ENCODE measurements at places on chromosomes 6 and 20.
A peak's percentile ranks its signal among the peaks of the same experiment; 100 is the strongest.

GRCh38 chr6:162962093-162962492 lies 234.3 kb downstream of the PACRG start:
- DNase-seq = no peak

GRCh38 chr6:164436976-164437375 lies 872.4 kb downstream of the C6orf118 start:
- DNase-seq = no peak

DNA sequence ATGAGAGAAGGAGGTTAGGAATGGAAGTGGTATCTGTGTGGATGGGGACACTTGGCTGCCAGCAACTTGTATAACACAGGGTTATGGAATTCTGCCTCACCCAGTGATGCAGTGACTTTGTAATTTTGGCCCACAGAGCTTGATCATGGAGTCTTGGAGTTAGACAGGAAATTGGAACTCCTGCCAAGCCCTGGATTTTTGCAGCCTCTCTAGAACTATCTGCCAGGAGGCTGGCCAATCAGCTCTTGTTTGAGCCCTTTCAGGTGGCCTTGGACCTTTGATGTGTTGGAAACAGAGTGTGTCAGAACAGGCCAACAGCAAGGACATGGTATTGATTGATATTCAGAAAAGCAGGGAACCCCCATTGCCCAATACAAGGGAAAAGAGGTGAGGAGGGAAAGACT lies 157.7 kb upstream of the GGTLC1 start:
- DNase-seq = no peak

GRCh38 chr20:36628076-36628475 lies 17.9 kb downstream of the SLA2 start:
- no peak for DNase-seq

DNA sequence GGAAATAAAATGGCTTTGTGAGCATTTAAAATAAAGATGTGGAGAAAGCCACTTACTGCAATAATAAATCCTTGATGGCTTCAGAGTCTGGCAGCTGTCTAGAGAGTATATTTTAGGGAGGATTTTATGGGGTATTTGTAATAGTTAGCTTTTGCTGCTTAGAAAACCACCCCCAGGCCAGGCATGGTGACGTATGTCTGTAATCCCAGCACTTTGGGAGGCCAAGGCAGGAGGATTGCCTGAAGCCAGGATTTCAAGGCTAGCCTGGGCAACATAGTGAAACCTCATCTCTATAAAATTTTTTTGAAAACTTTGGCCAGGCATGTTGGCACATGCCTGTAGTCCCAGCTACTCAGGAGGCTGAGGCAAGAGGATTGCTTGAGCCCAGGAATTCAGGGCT lies 63.8 kb downstream of the ISM1 start:
- no peak for DNase-seq

DNA sequence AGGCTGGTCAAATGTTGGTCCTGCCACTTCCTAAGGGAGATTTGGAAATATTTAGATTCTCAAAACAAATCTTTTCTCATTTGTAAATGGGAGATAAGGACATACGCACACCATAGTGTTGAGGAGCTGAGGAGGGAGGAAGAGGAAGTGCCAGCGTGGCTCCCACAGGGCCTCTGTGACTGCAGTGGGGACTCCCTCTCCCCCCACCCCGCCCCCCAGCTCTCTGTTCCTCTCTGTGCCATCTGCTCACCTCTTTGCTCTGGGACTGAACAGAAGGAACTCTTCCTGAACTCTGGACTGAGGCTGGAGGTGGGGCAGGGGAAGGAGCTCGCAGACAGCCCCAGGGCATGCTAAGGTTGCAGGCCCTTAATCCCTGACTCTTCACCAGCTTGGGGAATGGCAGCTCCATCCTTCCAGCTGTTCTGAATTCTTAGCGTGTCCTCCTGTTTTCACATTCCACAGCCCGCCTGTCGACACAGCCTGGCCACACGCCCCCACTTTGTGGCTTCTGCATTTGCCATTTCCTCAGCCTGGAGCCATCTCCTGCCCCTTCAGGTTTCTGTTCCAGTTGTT lies 11.4 kb downstream of the DDX27 start:
- no peak for DNase-seq

- no peak for DNase-seq
Measured at GRCh38 chr6:26163427-26164119, 76.3 kb downstream of the HFE start.

GRCh38 chr6:2738373-2738979 lies 12.2 kb downstream of the MYLK4 start:
- DNase-seq = peak; percentile 43

- DNase-seq = no peak
Measured at GRCh38 chr6:99614430-99615186, 8.0 kb downstream of the PRDM13 start.

GRCh38 chr20:23059846-23060245 lies 10.4 kb upstream of the THBD start:
- DNase-seq = no peak

DNA sequence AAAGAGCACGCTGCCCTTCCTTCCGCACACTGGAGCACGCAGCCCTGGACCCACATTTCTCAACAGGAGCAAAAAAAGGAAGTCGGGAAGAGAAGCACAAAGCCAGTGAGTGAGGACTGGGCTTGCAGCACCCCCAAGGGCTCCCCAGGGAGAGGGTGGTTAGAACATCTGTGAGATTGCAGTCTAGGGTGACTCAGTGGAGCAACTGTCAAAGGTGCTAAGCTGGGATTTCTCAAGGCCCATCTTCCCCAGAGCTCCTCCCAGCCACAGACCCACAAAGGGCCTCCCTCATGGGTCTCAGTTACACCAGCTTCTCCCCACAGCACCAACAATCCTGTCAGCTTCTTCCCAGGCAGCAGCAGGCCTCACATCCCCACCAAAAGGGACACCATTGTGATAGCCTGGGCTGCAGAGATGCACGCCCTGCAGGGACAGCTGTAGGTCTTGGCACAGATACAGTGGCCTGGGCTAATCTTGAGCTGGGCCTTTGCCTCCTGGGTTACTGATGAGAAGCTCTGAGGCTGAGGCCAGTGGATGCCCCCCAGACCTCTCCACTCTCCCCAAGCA lies 39.6 kb upstream of the CD93 start:
- no peak for DNase-seq

- no peak for DNase-seq
Measured at GRCh38 chr20:41428285-41428684, 61.7 kb upstream of the EMILIN3 start.

GRCh38 chr20:51461306-51461705 lies 81.2 kb downstream of the NFATC2 start:
- no peak for DNase-seq

DNA sequence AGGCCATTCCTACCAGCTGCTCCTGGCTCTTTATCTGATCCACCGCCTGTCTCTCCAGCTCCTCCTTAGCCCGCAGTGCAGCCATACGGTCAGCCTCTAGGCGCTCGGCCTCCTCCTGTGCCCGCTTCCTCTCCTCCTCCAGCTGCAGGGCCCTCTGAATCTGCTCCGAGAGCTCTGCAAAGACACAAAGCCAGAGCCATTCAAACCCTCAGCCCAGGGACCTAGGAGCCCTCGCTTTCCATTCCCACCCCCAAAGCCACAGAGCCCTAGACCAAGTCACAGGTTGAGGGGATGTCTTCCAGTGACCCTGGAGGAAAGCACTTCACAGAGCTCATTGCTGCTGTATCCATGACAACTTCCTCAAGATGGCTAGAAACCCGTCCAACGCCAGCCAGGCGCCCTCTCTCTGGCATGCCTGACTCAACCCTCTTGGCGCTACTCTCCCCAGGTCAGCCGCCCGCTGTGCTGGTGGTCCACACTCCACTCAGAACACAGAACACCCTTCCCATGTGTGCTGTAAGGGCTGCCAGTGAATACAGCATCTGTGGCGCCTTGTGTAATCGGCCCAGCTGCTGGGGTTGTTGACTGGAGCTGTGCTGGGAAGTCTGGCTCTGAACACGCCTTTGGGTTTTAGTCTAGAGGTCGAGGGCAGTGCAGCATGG lies 49.3 kb downstream of the EZR start:
- DNase-seq = peak; percentile 21

GRCh38 chr6:89794324-89794723 lies 25.3 kb downstream of the MDN1 start:
- DNase-seq = no peak

DNA sequence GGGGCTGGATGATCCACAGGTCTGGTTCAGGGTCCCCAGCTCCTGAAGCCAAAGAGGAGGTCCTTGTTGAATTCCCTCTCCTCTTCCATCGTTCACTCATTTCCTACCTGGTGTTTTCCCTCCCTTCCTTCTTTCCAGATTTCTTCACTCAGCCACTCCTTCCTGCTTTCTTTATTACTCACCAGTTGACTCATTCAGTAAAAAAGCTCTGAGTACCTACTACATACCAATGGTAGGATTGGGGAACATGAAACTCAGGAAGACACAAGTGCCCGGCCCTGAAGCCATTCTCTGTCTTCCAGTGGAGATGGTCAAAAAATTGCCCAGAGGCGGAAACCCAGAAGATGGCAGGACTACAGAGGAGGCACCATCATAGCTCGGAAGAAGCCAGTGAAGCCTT lies 11.9 kb upstream of the NSFL1C start:
- no peak for DNase-seq

GRCh38 chr20:50285376-50286173 lies 94.9 kb downstream of the CEBPB start:
- DNase-seq = no peak

- DNase-seq = no peak
Measured at GRCh38 chr6:123636782-123637181, at the start of gene TRDN. Gene TRDN, minus strand, starts transcription at chr6:123636950. Its CDS starts 175 bp downstream, at chr6:123636775.

GRCh38 chr6:38436726-38437465 lies 202.8 kb downstream of the BTBD9 start:
- DNase-seq = no peak

DNA sequence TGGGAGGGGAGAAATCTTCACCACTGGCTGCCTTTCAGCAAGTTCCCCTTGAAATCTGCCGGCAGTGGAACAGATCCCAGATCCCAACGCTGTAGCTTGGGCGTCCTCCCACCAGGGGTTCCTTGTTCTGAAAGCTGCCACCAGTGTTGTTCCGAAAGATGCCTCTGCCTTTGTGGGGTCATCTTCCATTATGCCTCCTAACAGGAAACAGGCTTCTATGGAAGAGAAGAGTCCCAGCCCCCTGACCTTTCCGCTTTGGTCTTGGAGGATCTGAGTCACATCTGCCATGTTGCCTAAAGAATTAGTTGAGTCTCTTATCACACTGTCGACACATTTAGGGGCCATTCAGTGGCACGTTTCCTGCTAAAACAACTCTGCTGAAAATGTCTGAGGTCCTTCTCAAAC lies 57.5 kb upstream of the NFATC2 start:
- no peak for DNase-seq

- DNase-seq = no peak
Measured at GRCh38 chr6:79146421-79146820, 68.4 kb upstream of the PHIP start.

DNA sequence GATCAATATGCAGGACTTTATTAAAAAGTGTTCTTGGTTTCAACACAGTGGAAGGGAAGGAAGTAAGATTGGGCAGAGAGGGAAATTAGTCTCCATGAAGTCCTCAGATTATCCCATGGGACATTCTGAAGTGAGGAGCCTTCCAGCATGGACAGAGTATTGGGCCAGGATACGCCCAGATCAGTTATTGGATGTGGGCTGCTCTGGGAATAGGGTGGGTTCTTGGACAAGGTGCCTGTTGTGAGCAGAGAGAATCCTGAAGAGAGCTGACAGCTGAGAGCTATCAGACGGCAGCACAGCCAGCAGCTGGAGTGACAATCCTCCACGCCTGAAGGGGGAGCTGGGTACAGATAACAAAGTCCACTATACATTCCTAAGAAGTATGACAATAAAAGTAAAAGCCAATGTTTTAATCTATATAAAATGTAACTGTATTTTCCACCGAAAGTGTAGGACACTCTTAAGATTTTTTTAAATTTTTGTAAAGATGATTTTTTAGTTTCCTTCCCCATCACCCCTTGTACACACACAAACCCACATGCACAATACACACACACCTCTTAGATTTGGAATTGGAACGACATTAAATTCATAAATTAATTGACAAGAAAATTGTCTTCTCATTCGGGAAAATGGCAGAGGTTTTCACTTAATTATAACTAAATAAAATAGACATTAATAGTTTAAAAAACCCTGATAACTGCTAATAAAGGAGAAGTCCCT lies 107.8 kb downstream of the FBXO5 start:
- no peak for DNase-seq

GRCh38 chr6:166153966-166154365 lies 13.7 kb downstream of the TBXT start:
- no peak for DNase-seq

GRCh38 chr6:88477413-88477812 lies 311.3 kb upstream of the CNR1 start:
- DNase-seq = no peak

DNA sequence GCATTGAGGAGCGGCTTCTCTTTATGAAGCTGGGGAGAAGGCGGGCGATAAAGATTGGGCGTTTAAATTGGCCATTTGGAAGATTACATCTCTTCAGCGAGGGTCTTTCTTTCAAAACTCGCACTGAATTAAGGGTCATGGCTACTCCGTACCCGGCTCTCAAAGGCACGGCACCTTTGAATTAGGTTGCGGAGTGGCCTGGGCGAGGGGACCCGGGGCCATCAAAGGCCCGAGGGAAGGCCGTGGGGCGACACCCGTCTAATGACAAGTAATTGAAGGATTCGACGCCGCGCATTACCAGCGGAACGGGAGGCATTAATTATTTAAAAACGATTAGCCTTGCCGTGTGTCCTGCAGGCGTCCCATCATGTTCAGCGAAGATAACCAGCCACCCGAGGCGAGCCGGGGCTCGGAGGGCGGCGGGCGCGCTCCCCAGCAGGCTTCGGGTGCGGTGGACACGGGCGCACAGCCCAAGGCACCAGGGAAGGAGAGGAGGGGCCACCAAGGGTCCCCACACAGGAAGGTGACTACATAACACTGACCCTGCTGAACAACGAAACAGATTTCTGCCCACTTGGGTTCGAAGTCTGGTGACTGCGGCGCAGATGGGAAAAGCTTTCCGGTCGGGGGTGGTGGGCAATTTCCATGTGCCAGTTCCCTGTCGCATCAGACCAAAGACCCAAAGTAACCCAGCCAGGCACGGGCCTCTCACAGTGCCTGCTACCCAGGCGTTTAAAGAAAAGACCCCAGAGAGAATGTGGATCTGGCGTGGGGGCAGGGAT lies 7.4 kb downstream of the FOXA2 start:
- DNase-seq = no peak

DNA sequence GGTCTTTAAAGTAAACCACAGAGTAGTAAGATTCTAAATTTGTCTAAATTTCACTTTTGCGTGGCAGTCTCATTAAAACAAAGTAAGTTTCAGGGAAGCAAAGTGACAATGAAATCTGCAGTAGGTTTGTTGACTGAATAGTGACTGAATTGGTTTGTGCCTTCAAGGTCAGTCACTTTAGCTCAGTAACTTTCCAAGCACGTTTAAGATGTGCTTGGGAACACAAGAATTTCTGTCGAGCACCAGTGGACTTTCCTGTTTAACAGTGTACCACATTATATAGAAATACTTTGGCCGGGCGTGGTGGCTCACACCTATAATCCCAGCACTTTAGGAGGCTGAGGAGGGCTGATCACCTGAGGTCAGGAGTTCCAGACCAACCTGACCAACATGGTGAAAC lies 1.7 kb upstream of the CD24 start:
- no peak for DNase-seq

All from caudate nucleus (tissue), 63 donors.